Activated CD4-positive, alpha-beta T cell treated with anti-CD3 and anti-CD28 coated beads, Interleukin-2, amount 50 U/mL, for 24 hours (primary cell): ENCODE measurements at places on chromosomes 5 and 9.

- DNase-seq = no peak
These were observed 23.4 kb downstream of the CDK20 start for GRCh38 chr9:87950765-87951488.

DNA sequence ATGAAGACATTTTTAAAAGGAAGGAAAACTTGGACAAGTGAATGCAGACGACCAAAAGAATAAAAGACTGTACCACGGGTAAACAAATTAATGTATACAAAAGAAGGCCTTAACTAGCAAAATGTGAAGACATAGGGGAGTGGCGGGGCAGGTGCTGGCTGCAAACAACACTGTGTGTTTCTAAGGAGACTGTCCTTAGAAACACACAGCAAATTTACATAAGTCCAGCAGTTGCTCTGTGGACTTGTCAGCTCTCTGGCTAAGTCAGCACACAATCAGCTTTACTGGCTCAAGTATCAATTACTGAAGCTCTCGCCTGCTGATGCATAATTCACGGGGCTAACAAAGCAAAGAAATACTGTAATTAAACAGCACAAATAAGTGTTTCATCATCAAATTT is 24.8 kb downstream of the PTBP3 start:
- no peak for DNase-seq

DNA sequence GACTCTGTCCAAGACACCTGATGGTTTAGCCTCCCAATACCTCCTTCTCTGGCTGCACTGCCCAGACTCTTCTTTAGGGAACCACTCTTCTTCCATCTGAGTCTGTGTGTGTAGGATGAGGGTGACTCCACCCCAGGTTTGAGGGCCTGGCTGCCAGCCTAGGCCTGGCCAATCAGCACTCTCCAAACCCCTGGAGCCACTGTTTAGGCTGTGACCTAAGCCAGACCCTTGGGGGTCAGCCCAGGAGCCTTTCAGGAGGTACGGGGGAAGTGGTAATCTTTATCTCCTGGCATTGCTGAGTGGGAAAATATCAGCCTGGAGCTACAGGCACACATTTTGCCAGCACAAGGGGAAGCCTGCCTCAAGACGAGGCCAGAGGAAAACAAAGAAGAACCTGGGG is 6.2 kb upstream of the ERGIC1 start:
- no peak for DNase-seq

GRCh38 chr5:141186897-141187512 is at the start of gene PCDHB9:
Gene PCDHB9 (plus strand): TSS chr5:141187161. CDS start chr5:141187319, 158 bp downstream.
- DNase-seq = no peak

- DNase-seq = no peak
These were observed 6.8 kb upstream of the PAEP start for GRCh38 chr9:135554718-135555117.

DNA sequence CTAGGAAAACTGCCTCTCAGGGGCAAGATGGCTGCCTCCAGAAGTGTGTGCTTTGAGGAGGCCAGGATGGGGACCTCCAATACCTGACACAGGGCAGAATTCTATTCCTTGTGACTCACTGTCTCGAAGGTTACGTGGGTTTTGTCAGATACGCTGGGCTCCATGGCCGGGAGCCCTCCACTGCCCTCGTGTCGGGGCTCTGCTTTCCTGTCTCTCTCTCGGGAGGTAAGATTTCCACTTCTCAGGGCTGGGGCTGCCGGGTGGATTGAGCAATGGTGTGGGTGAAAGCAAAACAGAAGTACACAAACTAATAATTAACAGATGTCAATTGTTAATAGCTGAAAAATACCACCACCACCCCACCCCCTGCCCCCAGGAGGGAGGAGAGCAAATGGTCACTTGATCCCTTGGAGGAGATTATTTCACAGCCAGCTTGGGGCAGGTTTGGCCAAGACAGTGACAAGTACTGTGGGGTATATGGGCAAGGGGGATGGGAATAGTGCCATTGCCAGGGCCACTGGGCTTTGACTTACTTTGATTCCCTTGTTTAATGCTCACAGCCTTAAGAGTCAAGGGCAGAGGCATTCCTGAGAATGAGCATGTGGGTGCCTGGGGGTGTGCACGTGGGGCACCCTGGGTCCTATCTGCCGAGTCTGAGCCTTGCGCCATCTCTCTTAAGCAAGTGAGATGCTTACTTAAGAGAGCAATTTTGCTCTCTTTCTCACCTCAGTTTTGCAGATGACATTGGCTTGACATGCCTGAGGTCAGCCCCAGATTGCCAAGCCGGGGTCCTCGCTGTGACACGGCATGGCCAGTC is 28.8 kb upstream of the DAB2IP start:
- DNase-seq = no peak

- no peak for DNase-seq
These were observed 9.3 kb upstream of the KIF4B start for GRCh38 chr5:155004138-155004744.

- DNase-seq = no peak
These were observed 15.4 kb downstream of the FAM174A start for GRCh38 chr5:100550531-100551051.

GRCh38 chr5:154189256-154189818 is 1.2 kb upstream of the GALNT10 start:
- no peak for DNase-seq

- DNase-seq = no peak
These were observed 165.1 kb downstream of the PAPPA start for GRCh38 chr9:116318468-116319374.

- DNase-seq = no peak
These were observed 143.2 kb upstream of the VLDLR start for GRCh38 chr9:2478421-2478820.

DNA sequence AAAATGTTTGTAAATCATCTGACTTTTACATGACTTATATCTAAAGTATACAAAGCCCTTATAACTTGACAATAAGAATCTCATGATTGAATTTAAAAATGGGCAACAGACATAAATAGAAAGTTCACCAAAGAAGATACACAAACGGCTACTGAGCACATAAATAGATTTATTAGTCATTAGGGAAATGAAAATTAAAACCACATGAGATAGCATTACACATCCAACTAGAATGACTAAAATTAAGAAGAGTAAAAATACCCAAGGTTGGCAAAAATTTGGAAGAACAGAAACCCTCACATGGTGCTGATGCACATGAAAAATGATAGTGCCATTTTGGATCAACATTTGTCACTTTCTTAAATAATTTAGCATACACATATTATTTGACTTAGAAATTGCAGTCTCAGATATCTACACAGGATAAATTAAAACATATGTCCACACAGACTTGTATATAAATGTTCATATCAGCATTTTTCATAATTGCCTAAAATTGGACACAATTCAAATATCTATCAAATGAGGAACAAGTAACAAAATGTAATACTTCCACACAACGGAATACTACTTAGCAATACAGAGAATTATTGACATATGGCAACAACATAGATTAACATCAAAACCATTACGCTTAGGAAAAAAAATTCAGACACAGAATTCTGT is 359.1 kb upstream of the DAB2 start:
- no peak for DNase-seq

GRCh38 chr5:81748556-81748955 is 2.3 kb downstream of the SSBP2 start:
- DNase-seq = no peak

DNA sequence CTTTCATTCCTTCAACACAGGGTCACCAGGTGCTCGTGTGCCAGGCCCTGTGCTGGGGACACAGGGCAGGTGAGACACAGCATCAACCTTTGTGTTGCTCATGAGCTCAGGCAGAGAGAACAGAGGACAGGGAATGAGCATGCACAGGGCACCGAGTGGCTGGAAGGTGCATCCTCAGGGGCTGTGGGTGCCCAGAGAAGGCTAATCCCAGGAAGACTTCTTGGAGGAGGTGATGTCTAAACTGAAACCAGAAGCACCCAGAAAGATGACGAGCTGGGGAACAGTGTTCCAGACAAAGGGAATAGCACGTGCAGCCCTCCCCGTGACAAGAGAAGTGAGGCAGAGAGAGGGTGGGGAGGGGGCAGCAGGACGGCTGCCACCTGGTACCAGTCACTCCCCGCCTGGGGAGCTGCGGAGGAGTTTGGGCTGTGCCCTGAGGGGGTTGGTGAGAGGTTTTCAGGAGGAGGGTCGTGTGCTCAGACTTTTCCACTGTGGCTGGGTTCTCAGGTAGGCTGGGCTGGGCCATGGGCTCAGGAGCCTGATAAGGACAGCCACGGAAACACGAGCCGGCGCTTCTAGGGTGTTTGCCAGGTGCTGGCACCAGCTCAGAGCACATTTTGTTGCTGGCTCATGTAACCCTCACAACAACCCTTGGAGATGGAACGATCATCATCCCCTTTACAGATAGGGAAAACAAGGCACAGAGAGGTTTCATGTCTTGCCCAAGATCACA is 46.0 kb downstream of the HMCN2 start:
- DNase-seq = no peak

DNA sequence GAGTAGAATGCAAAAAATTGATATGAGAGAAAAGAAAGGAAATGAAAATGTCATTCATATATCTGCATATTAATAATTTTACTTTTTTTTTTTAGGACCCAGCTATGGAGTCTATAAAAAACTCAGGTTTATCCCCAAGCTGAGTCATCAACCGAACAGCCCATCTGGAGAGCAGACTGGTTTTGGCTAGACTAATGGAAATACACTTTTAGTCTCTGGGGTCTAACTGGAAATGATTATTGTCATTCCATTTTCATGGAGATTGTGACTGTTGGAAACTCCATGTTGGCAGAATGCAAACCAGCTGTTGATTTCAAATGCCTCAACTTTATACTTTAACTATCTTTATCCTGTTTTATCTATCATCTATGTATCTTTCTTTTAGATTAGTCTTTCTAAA is 28.7 kb downstream of the ANXA1 start:
- no peak for DNase-seq

DNA sequence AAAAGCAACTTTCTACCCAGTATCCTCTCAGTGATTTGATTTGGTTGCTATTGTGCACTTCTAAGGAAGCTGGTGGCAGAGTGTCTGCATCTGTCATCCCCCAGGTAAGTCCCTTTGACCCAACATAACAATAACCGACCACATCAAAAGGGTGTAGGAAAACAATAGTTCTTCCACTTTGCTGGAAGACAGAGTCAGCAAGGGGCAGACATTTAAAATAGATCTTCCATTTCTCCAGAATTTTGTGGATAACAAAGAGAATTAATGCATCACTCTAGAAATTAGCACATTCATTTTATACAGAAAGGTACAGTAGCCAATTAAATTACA is 177.5 kb downstream of the EBF1 start:
- DNase-seq = no peak

GRCh38 chr5:141628175-141628788 is 8.4 kb downstream of the HDAC3 start:
- DNase-seq = no peak

DNA sequence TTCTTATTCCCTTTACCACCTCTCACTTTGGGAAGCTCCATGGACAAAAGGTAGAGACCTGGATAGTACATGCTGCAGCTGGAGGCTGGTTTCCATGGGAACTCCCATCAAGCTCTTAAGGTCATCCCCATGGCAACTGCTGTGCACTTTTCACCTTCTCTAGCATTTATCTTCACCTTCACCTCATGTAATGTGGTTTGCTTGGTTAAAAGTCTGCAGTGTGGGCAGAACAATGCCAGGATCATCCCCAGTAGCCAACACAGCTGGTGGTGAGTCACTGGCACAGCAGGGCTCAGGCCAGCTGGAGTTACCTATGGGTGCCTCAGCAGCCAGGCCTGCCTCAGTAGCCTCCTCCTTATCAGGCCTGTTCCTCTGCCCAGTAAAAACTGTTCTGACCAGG is 210.5 kb downstream of the GRIA1 start:
- DNase-seq = no peak

DNA sequence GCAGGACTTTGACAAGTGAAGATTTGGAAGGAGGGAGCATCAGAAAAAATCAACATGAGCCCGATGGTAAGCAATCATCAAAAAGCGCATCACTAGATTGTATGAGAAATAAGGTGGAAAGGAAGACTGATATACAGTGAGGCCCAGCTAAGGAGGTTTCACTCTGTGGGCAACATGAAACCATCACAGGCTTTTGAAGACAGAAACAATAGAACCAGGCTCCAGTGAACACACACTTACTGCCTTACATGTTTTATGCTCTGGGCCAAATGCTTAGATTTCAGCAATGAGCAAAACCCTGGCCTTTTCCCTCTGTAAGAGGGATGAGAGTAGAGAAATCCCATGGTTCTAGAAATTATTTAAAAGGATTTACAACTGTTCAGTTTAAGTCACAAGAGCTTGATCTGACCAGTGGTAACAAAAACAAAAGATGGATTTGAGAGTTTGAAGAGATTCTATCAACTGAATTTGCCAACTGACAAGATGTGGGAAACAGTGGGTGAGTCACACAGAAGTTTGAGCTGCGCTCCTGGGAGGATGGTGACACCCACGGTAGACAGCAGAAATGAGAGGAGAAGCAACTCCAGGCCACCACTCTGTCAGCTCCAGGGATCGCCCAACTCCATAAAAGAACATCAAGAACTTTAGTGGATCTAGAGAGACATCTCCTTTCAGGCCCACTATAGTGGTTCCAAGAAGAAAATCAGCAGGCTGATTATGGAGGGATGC is 261.8 kb downstream of the MCTP1 start:
- no peak for DNase-seq

DNA sequence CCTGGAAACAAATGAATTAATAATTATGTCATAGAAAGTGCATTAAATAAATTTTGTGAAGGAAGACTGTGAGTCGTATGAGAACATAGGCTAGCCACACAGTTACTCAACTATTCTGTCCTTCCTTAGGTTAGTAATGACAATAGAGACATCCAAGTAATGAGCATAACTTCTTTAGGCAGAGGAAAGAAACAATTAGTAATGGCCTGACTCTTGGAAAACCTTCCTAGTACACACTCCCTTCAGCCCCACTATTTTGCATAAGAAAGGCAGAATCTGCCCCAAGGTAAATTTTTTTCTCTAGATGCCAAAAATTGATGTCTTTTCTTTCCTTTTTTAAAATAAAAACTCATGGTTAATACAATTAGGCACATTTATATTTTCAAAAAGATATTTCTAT is 1619.0 kb upstream of the WWC1 start:
- no peak for DNase-seq

DNA sequence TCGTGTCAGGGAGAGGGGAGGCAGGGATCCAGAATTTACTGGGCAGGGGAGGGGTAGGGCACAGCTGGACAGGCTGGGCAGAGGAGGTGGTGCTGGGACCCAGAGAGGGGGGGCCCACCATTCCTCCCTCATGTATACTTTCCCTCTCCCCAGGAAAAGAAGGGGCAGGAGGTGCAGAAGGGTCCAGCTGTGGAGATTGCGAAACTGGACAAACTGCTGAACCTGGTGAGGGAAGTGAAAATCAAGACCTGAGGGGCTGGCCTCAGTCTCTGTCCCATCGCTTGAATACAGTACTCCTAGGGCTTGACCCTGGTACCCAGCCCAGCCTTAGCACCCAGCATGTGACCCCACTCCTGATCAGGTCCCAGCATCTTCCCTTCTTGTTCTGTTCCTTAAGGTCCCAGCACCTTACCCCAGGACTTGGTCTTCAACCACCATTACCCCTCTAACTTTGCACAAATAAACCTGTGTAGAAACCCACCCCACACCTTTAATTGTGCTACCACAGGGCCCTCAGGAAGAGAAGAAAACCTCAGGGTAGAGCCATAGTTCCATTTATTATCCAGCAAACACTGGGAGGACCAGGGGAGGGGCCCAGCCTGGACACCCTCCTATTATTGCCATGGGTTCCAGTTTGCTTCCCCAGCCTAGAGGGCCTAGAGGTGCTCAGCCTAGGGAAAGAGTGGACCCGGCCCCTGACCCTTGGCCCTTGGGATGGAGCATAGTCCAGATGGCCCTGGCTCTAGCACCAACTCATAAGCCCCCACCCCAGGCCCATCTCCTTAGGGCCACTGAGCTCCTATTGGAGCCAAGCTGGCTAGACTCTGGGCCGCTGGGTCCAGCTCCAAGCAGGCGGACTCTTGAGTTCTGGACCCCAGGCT is 2.0 kb downstream of the ENHO start:
- no peak for DNase-seq

- no peak for DNase-seq
These were observed 87.0 kb downstream of the LNPEP start for GRCh38 chr5:97022898-97023297.
